MG63 (cell line): ENCODE measurements at places on chromosomes 7 and 10. TPM values are rescaled to one million over a fixed set of nuclear protein-coding genes. Genes with fewer than 3 reads are reported as not detected.

DNA sequence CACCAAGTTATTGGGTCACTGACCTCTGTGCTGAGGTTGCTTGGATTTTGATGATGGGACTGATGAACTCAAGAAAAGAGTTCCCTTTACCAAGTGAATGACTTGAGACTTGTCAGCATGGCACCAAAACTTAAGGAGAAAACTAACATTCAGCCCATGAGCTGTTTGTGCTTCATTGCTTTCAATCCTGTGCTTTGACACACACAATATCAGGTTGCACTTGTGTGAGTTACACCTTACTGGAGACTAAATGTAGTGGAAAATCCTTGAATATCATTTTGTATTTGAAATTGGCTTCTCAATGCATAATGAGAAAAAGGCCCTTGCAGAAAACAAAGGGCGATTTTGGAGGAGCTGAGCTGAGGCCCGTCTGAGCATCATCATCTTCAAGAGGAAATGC lies 2.7 kb downstream of the BAG3 start:
- DNase-seq, result no peak

DNA sequence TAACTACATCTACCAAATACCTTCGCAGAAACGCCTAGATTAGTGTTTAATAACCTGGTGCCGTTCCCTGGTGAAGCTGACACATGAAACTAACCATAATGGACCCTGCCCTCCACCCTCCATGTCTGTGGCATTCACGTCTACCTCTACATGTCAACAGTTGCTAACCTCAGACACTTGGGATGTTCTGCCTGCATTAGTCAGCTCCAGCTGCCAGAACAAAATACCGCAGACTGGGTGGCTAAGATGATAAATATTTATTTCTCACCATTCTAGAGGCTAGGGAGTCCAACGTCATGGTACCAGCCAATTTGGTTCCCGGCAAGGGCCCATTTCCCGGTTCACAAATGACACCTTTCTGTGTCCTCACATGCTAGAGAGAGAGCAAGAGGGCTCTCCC lies 118.5 kb upstream of the CHST15 start:
- DNase-seq, result peak; percentile 41

GRCh38 chr7:151187409-151188251 lies 580 bp upstream of the ASB10 start:
- no peak for DNase-seq

- DNase-seq, result peak; percentile 22
These were observed 10.4 kb downstream of the GRM3 start for GRCh38 chr7:86653919-86654659.

DNA sequence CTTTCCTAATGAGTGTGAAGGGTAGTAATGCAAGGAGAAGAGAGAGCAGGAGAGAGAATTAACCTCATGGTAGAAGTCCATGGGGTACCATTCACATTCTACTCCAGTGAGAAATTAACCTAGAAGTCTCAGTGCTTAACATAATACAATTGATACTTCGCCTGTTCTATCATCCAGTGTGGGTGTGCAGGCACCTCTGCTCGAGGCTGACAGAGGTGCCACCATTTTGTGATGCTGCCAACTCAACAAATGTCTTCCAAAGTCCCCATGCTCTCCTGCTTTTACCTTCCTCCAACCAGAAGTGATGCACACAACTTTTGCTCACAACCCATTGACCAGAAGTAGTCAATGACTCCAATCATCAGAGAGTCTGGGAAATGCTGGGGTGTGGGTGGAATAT lies 118.3 kb upstream of the LAMB4 start:
- no peak for DNase-seq

DNA sequence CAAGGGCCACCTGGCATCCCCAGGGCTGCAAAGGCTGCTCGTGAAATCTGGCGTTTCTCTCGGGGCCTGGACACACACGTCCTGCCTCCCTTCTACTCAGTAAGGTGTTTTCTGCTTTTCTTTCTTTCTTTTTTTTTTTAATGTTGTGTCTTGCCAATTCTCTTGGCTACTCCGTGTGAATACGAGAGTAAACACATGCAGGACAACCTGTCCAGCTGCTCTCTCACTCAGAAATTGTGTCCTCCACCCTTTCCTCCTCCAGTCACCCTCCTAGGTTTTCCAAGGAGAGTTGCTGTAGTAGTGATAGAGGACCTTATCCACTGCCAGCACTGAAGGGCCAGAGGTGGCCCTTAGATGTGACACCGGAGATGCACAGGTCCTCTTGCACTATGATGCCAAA lies 858 bp upstream of the TEX36 start:
- DNase-seq, result no peak

GRCh38 chr10:131726967-131727366 lies 173.8 kb upstream of the PPP2R2D start:
- DNase-seq, result no peak

DNA sequence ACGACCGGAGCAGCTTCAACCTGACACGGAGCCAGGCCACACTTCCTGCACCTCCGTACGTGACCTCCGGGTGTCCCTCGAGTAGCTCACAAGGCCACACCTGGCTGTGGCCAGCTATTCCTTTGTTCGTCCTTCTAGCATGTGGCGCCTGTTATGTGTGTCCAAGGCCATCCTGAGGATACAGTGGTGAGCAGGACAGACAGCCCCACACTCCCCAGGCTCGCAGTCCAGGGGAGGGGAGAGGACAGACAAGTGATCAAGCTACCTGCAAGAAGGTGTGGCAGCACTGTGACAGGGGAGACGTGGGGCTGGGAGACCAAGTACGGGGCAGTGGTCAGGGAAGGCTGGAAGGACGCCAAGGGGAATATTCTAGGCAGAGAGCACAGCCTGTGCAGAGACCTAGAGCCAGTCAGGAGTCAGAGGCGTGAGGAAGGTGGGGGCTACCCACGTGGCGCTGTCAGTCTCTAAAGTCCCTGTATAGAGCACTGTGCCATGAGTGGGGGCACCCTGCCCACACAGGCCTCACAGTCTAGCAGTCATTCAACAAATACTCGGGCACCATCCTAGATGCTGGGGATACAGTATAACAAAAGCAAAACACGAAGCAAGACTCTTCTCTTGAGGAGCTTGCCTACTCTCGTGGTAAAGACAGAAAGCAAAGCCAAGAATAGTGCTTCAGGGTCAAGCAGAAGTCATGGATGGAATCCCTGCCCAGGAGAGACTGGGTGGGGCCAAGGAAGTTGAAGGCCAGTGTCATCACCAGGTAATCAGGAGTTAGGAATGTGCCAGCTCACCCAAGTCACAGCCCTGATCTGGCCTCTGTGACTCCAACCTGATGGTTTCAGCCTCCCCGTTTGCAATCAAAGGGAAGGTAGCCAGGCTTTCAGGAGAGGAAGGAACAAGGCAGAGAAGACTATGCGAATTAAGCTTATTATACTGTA lies 58.6 kb downstream of the PROSER2 start:
- DNase-seq, result peak; percentile 50

DNA sequence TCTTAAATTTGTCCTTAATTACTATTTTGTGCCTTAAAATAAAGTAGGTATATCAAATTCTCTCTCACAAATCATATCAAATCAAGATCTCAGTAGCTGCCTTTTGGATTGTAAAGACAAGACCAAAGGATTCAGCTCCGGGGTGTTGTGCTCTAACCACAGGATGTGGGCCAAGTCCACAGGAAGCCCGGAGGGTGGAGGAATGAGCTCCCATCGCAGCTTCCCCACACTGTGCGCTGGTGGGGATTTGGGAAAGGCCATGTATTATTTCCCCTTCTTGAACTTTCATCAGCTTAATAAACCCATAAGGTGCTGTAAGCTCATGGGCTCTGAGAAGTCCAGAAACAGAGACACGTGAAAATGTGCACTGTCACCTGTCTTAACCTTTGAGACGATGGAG lies 241.6 kb upstream of the TCERG1L start:
- no peak for DNase-seq

DNA sequence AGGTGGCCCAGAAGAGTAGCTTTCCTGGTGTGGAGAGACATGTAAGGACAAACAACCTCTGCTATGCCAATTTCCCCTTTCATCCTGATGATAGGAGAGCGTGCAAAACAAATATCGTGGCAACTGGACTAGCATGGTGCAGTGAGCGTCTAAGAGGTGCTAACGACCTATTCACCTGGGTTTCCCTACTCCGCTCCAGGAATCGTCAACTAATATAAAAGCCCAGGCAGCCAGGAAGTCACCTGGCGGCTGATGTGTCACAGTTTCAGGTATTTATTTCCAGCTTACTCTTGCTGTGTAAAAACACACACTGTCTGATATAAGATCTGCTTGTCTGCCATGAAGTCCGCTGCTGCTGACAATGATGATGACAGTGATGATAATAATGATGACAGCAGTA lies 56.5 kb upstream of the EFCAB10 start:
- DNase-seq, result no peak

GRCh38 chr10:20257422-20257821 lies 441.2 kb downstream of the PLXDC2 start:
- no peak for DNase-seq

The SEMA4G gene
- not detected in 2 replicates for total RNA-seq

The GPRIN2 gene
- not detected in 2 replicates for total RNA-seq

The CLEC2L gene
- total RNA-seq, result not detected in 2 replicates

The FFAR4 gene
- 0.16 TPM in 1 of 2 replicates, not detected in the other for total RNA-seq

The TUBAL3 gene
- total RNA-seq, result not detected in 2 replicates

The HDAC9 gene
- 0.03 TPM in 1 of 2 replicates, not detected in the other for total RNA-seq

The ECHDC3 gene
- total RNA-seq, result 45.2 and 63.9 TPM in 2 replicates
